ENCODE measurements at places on chromosomes 7 and 10.

DNA sequence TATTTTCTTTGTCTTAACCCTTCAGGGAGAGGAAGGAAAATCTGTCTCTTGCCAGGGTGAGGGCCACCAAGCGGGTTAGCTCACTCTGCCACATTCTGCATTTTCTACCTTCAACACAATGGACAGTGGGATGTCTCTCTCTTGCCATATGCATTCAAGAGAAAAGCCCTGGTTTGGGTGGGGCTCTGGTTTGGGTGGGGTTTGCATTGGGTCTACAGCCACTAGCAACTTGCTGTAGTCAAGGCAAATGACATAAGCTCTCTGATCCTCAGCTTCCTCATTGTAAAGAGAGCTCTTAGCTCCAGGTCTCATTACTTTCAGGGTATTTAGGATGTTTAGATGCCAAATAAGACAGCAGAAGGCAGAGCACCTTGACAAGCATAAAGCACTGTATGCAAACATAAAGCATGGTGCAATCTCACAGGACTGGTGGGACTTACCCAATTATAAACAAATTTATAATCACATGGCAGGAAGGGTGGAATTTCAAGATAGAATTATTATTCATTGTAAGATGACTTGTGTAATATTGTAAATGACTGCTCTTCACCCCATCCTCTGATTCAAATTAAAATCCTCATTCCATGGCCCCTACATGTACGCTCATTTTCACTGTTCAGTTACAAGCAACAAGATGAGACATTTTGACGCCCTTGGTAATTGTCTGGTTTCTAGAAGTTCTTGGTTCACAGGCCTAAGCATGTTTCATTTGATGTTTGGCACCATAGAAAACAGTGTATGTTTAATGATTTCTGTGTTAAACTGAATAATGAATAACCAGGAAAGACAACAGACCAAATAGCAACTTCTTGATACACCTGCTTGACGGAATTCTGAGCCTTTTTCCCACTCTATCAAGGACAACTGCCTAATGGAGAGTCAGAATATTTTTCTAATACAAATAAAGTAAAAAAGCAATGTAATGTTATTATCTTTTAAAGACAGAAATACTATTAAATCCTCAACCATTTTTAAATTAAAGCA, 258.9 kb downstream of the KCNMA1 start:
- DNase-seq, result no peak

DNA sequence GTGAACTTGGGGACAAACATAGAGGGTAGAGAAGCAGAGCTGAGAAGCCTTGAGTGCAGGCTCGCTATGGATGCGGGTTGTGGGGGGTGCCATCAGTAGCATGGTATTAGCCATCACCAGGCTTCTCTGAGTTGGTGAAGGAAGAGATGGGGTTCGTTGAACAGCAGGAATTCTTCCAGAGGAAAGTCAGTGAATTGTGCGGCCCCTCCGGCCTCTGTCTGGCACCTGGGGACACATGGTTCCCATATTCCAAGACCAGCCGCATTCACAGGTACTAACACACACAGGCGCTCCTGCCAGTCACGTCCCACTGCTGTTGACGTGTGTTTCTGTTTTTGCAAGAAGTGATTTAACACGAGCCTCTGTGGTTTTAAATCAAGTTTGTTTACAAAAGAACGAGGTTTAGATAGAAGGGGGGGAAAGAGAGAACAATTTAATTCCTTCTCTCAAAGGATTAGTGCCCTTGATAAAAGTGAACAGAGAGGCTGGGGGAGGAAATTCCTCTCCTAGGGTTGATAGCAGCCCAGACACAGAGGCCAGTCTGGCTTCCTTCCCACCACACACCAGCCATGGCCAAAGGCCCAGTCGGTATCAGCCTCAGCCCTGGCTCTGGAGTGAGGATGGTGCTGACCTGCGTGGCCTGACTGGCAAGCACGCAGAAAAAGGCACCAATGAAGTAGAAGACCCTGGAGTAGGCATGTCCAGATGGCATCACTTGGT, 252.6 kb upstream of the IGFBP3 start:
- no peak for DNase-seq

GRCh38 chr10:113445736-113446135, 107.1 kb upstream of the HABP2 start:
- no peak for DNase-seq

- DNase-seq, result no peak
These were observed 126.0 kb downstream of the CHN2 start for GRCh38 chr7:29320577-29320976.

- DNase-seq, result peak; percentile 19
These were observed at the start of gene ARHGAP21 for GRCh38 chr10:24723788-24724380. Gene ARHGAP21 (minus strand): TSS chr10:24723887. CDS start chr10:24721899, 1,988 bp downstream.

- no peak for DNase-seq
These were observed 35.0 kb upstream of the DNAAF5 start for GRCh38 chr7:691361-692045.
